ENCODE measurements at places on chromosomes 2 and 18.

- no peak for DNase-seq
Observed at GRCh38 chr2:100281521-100282438, 40.5 kb downstream of the LONRF2 start.

DNA sequence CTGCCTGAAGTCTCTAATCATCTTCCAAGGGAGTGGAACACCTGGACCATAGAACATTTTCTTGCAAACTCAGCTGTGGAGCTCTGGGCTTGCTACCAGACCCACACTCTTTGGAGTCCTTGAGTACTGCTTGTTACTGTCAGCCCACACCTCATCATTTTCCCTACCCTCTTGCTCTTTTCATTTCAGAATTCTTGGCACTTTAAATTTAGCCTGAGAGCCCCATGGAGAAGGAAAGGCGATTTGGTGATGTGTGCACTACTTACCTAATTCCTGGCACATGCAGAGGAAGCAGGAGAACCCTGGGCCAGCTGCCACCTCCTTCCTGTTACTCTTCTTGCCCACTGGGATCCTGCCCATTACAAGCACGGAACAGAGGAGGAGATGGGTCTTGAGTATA lies 31.7 kb downstream of the TMEM178A start:
- no peak for DNase-seq

DNA sequence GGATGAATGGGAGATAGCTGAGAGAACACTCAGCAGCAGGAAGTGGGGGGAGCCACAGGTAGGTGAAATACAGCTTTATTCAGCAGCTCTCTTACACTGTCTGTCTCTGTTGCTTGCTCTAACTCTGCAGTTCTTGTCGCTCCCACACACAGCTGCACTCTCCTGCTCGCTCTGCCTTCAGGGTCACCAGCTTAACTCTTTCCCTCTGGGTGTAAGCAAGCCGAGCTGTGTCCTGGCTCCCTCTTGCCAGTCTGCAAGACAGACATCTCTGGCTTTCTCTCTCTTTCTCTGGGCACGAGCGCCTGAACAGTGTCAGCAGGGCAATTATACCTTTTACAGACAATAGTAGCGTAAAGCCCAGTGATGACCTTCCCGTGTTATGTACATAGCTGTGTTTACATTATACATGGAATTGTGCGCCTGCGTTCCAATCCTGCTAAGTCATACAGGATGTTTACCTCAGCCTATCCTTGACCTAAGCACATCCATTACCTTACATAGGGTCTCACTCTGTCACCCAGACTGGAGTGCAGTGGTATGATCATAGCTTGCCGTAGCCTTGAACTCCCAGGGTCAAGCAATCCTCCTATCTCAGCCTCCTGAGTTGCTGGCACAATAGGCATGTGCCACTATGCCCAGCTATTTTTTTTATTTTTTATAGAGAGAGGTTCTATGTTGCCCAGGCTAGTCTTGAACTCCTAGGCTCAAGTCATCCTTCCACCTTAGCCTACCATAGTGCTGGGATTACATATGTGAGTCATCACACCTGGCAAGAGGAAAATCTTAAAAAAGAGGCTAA lies 57.8 kb upstream of the CHN1 start:
- no peak for DNase-seq

DNA sequence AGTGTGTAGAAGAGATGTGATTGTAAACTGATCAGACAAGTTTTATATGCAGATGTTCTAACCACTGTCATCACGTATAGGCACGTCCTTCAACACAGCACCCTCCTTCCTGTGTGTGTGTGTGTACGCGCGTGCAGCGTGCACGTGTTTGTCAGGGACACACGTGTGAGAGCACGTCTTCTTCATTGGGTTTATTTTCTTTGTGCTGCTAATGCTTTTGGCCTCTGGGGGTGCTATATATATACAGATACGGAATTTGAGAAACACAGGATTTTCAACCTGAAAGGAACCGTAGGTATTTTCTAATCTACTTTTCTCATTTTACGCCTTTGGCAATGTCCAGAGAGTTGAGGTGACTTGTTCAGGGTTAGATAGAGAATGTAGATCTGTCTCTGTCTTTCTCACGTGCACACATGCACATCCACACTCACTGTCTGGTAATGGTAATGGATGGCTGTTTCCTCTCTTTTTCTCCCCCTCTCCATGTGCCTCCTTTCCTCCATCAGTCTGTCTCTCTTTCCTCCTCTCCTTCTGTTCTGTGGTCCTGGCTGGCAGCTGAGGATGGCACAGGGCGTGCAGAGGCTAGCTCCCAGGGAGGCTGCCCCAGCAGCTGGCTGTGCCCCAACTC lies 13.4 kb upstream of the CELF4 start:
- no peak for DNase-seq

DNA sequence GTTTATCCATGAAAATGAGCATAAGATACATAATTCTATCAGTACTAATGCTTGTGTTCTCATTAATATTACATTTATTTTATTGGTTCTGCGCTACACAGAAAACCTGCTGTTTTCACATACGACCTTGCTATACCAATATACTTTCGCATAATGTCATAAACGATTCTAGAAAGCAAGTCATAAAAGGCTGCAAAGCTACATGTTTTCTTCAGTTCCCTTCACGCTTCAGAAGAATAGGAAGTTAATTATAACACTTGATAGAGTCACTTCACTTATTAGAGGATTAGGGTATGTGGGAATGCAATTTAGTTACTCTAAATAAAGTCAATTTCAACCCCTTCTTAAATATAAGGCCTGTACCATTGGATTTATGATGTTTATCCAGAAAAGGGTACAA lies 29.0 kb downstream of the PSME4 start:
- DNase-seq: no peak

DNA sequence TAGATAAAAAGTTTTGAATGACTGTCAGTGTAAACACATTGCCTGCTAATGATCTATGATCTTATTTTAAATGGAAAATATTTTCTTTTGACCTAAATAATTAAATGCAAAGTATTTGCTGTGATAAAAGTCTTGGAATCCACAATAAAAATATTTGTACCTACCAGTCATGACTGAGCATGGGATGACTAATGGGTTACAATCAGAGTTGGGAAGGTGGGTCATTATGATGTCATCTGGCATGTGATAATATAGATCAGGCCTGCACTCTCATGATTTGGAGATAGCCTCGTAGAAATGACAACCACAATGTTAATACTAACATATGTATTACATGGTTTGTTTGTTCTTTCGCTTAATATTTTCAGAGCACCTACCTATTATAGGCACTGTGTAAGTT lies 848.8 kb upstream of the KLHL29 start:
- no peak for DNase-seq

DNA sequence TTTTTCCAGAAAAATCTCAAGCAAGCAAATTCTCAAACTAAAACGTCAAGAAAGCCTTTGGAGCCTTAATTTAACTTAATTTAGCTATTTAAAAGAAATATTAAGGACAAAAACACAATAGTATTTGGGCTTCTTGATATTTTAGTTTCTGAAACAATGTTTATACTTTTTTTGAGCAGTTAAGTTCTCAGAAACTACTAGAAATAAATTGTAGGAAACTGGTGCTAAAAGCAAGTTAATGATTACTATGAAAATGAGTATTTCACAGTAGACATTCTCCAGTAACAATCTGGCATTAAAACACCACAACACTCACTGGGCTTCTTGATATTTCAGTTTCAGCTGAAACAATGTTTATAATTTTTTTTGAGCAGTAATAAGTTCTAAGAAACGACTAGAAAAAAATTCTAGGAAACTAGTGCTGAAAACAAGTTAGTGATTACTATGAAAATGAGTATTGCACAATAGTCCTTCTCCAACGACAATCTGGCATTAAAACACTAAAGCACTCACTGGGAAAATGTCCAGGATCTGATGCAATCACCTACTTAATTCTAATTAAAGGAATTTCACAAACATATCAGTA lies 45.1 kb downstream of the TRAK2 start:
- DNase-seq: no peak

- no peak for DNase-seq
Observed at GRCh38 chr2:76599732-76600368, 889.1 kb upstream of the GCFC2 start.

GRCh38 chr18:51110073-51110797 lies 80.2 kb downstream of the SMAD4 start:
- DNase-seq: peak; percentile 71

DNA sequence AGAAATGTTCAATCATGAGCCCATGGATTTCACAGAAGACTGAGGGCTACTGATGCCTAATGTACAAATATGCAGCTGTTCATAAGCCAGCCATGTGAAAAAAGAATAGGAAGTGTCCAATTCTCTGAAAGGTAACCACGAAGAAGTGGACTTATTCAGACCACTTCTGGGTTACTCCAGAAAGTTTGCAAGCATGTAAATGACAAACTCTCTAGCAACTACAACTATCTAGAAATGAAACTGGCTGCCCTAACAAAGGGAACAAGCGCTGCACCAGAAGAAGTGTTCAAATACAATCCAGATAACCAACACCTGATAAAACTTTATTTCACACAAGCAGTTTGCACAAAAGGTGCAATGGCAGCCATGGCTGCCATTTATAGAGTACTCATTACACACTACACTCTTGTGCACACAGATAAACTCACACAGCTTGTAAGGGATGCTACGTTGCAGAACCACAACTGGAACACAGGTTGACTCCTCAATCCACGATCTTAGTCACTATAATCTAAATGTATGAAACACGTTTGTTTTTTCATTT lies 13.9 kb downstream of the MBOAT2 start:
- DNase-seq: no peak

Data from activated T-cell treated with anti-CD3 and anti-CD28 coated beads, Interleukin-2, amount 50 U/mL, for 4 hours (primary cell).